ENCODE measurements at places on chromosomes 1 and 21.

DNA sequence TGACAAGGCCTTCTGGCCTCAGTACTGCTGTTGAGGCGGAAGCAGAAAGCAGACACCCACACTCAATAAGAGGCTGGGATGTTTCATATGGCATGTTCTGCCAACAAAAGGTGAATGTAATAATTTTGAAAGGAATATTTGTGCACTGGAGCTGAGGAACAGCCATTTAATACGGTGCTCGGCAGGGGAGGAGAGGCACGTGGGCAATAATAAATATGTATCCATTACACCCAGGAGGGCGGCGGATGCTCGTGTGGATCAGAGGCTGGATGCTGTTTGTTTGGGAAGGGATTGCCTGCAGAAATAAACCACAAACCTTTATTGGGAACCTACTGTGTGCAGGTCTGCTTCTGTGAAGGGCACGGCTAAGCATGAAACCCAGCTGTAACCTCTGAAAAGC lies 92.0 kb downstream of the VWA5B1 start:
- DNase-seq: no peak

DNA sequence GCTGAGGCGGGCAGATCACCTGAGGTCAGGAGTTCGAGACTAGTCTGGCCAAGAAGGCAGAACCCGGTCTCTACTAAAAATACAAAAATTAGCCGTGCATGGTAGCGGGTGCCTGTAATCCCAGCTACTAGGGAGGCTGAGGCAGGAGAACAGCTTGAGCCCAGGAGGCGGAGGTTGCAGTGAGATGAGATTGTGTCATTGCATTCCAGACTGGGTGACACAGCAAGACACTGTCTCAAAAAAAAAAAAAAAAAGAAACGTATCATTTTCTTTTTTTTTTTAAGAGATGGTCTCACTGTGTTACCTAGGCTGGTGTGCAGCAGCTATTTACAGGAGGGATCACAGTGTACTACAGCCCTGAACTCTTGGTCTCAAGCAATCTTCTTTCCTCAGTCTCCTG lies 47.3 kb downstream of the ITGB3BP start:
- no peak for DNase-seq

- no peak for DNase-seq
Measured at GRCh38 chr1:235843461-235843961, 23.2 kb downstream of the LYST start.

DNA sequence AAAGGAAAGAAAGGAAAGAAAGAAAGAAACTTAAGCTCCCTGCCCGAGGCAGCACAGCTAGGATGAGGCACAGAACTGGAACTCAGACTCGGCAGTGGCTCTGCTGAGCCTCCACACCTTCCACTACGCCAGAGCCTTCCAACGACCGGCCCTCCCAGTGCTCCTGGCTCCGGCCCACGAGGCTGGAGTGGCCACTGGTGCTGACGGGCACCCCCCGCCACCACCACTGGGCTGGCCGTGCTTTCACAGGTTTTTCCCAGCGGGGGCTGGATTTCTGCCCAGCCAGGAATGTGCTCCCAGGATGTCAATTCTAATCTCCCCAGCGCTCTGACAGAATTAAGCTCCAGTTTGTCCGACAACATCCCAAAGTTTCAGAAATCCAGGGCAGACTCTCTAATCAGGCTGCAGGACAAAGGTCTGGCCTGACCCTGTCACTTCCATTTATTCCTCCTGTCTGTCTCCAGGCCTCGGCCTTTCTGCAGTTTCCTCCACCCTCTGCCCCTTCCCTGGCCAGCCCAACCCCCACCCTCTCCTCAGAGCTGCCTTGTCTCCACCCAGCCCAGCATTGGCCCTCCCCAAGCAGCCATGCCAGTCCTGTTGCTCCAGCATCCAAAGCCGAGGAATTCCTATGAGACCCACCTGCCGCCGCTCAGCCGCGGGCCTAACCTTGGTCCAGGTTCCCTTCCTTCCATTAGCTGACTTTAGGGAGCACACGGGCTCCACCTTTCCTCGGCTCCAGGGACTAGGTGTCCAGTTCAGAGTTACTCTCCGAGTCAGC lies 81.9 kb downstream of the CASZ1 start:
- no peak for DNase-seq

- no peak for DNase-seq
Measured at GRCh38 chr1:177783051-177783450, 186.8 kb downstream of the SEC16B start.

DNA sequence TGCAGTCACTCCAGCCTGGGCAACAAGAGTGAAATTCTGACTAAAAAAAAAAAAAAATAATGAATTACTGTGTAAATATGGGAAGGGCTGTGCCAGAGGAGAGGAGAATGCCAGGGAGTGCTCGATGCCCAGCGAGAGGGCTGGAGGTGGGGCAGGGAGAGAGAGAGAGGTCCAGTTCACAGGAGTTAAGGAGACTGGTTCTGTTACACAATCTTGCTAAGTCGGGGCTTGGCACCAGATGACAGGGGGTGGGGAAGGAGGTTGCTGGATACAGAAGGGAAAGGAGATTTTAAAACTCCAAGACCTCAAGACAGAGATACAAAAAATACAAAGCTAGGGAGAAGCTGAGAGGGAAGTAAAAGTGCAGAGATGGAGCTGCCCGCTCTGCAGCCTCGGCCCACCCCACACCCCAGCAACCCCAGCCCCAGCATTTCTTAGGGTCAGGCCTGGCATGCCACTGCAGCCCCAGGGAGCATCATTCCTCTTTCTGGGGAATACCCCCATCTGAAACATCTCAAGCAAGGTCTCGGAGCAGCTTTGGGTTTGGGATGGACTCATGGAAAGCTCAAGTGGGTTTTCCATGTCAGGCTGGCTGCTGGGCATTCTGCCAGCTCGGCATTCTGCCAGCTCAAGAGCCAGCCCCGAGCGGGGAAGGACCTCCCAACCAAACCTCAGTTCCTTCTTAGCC lies 991 bp downstream of the SELENBP1 start:
- DNase-seq: no peak

Measured in natural killer cell treated with Interleukin-12 subunit alpha and Interleukin-12 subunit beta and Interleukin-15 and Interleukin-18, amount 100 ng/mL, for 72 hours (primary cell).